ENCODE measurements at places on chromosomes 7 and 10.

DNA sequence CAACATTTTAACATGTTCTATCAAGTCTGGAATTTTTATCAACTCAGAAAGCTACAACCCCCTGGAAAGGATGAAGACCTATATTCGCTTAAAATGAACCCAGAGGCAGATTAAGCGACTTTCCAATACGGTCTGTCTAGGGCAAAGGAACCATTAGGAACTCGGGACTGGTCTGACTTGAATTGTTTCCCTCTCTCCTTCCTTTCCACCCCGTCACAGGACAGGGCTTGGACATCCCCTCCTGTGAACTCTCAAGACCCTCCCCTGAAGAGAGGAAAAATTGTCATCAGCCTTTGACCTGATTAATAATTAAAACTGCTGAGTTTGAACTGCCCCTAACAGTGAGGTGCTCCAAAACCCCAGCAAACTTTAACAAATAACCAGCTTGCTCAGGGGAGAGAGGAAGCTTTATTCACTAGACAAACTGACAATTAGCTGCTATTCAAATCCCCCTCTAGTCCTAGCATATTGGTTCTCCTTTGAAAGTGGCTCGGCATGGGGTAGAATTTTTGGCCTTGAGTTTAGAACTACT is 22.6 kb upstream of the SLF2 start:
- DNase-seq: peak; percentile 6

- DNase-seq: no peak
These were observed 28.0 kb downstream of the IKZF1 start for GRCh38 chr7:50332241-50333165.

DNA sequence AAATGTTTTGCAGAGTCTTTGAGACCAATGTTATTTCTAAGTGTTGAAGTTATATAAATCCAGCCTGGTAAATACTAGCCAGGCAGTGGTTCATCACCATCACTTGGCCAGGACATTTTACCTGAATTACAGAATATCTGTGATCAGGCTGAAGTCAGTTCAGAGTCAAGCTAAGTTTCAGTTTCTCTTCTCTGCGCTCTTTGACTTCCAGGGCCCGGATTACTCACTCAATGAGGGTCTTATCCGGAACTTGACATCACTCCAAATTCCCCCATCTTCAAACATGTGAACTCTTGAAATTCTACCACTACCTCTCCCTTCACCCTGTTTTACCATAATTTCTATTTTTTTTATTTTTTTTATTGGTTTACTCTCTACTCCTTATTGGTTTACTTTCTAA is 36.6 kb upstream of the CCAR1 start:
- DNase-seq: no peak

DNA sequence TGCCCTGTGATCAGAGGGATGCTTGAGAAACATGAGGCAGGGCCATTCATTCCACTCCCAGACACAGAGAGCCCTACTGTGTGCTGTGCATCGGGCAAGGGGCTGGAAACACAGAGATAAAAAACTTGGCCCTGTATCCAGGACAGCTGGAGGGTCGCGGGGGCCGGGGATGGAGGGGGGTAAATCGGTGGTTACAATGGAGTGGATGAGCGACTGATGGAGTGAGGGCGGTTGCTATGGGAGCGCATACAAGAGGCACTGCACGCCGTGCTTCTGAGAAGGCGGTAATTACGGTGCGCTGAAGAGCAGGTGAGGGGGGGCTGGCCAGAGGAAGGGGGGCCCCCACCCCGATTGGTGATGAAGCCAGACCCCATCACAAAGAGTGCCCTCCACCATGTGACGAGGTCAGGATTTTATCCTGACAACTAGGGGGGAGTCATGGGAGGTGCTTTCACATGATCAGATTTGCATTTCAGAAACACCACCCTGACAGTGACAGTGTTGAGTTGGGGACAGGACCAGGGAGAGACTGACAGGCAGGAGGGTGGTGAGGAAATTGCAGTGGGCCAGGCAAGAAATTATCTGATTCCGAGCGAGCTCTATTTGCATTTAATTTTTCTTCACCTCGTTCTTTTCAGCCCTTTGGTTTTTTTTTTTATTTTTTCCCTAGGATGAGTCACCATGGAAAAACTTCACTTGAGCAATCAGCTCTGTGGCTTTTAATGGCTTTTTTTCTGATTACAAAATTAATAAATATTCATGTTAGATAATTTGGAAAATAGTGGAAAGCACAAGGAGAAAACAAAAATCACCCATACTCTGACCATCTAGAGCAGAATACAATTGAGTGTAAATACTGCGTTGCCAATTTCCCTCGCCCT is 7.8 kb downstream of the CPA5 start:
- DNase-seq: no peak

DNA sequence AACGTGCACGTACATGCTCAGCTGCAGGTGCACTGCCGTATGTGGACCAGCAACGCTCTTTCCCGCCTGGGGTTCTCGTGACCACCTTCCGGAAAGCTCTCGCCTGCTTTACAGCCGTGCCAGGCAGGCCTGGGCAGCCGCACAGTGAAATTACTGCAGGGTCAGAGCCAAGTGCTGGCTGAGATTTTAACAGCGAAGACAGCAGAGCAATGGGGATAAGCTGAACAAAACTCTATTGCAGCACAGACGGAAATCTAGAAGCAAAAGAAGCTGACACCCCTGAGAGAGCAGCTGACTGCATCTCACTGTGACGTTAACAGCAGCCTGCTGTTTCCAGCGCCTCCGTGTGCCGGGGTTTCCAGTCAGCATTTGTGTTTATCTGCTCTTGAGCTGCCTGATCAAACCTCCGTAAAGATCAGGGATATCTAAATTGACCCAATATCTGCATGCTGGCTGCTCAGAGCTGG is 179.0 kb downstream of the DIP2C start:
- DNase-seq: peak; percentile 79

GRCh38 chr7:127290801-127291361 is 38.1 kb upstream of the GRM8 start:
- no peak for DNase-seq

DNA sequence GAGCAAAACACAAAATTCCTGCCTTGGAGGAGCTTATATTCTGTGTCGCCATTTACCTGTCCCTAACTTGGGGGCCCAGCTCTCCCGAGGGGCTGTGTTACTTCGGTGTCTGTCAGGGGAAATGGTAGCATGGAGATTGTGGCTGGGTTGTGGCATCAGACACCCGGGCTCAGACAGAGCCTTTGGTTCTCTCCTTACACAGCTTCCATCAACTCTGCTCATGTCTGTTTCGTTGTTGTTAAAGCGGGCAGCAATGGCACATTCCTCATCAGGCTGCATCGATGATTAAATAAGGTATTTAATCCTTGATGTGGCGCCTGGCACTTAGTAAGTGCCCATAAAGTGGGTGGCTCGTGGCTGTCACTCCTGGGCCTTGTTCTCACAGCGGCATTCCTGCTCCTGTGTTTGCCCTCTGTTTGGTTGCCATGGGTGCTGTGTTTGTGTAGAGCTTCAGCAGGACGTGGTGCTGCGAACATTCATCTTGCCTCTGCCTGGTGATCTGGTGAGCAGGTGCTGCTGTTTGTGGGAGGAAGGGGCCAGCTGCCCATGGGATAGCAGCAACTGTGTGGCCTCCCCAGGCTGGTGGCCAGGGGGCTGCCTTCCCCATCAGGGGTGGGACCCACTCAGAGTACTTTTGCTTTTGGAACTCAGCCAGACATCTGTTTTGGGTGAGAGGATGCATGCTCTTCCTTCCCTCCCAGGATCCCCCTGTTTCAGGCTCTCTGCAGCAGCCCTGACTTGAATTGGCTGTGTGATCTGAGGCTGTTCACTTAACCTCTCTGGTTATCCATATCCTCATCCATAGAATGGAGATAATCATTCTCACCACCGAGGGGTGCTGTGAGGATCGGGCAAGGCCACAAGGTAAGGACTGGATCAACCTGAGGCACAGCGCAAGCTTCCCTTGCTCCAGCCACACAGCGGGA is 207.2 kb upstream of the SVIL start:
- no peak for DNase-seq

GRCh38 chr7:867406-868188 is 8.8 kb upstream of the GET4 start:
- DNase-seq: peak; percentile 63

- no peak for DNase-seq
These were observed 165.9 kb upstream of the VIPR2 start for GRCh38 chr7:159310457-159311171.

- no peak for DNase-seq
These were observed 78.0 kb upstream of the CTTNBP2 start for GRCh38 chr7:117951285-117951684.

DNA sequence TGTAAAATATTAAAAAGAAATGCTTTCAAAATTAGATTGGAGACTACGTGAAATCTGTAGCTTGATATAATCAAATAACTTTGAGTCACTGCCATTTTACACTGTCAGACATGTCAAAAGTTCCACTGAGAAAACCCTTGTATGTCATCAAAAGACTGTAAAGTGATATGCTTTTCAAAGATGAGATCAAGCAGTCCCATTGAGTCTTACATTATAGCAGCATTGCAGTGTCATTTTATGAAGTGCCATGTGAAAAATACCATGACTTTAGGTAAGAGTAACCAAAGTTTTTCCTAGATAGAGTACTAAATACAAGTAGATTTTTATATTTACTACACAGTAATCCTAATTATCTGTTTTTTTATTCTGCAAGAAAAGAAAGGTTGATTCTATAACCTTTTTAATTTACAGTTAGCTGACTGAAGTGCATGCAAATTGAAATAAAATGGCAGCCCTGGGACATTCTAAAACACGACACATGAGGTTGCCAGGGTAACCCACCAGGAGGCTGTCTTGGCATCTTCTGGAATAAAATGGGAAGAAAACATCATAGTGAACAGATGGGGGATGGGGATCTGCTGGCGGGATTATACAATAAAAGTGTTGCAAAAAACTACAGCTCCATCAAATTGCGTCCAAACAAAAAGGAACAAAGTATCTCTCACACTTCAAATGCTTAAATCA is 91.3 kb upstream of the TMEM106B start:
- no peak for DNase-seq

DNA sequence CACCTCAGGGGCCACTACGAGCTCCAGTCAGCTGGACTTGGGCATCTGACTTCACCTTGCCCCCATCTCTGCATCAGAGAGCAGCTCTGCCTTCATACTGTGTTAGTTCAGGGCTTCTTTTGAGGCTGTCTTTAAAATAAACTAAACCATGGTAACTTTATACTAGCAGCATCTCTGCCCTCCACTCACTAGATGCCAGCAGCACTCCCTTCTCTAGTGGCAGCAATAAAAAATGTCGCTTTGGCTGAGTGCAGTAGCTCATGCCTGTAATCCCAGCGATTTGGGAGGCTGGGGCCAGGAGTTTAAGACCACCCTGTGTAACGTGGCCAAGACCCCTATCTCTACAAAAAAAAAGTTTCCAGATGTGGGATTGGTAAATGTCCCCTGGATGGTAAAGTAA is 584.4 kb downstream of the INHBA start:
- DNase-seq: no peak

DNA sequence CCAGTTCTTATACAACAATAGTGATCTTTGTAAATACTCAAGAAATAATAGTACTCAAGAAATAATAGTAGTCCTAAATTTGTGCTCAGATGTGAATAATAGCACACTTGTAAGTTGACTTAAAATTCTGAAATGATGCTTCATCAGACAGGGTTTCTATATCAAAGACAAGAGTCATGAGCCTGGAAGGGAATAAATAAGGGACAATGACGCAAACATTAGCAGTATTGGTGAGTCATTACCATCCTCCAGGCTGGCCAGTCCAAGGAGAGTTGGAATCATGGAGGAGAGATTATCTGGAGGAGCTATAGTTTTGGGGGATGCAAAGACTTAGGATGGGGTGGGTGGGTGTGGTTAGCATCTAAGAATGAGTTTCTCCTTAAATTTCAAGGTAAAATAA is 6.1 kb upstream of the SH3PXD2A start:
- no peak for DNase-seq

DNA sequence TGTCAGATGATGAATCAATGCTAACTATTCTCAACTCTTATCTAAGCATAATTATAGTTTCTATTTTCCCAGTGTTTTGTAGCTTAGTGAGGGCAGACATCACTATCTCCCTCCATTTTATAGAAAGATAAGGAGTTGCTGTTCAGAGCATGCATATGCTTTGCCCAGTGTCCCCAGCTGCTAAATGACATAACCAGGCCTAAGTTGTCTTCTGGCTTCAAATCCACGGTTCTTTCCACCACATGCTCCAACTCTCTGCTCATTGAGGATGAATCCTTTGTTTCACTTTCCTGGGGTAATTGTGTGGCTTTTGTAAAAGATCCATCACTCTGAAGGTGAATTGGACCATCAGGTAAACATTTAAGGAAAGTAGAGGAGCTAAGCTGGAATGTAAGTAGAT is 134.0 kb downstream of the SNX10 start:
- DNase-seq: no peak

All from ureter (tissue), 1 donor.